ENCODE measurements at places on chromosomes 6 and 20. TPM values are rescaled to one million over a fixed set of nuclear protein-coding genes. Genes with fewer than 3 reads are reported as not detected.

DNA sequence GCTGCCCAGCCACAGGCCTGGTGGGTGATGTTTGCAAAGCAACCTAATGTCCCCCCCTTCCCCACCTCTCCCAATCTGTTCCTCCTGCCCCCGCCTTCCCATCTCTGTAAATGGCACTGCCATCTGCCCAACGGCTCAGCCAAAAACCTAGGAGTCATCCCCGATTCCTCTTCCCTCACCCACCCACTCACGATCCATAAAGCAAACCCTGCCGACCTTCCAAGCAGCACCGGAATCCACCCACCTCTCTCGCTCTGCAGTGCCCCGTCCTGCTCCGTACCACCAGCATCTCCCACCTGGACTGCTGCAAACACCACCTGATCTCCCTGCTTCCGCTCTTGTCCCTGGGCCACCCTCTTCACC is 37.6 kb downstream of the SULF2 start:
- peaks cover 10% of the 10 kb centered on the region for H3K4me1 ChIP-seq
- no peaks in the 10 kb centered on the region for H3K36me3 ChIP-seq
- no peak overlapping the region for H3K4me3 ChIP-seq
- H3K27ac ChIP-seq: no peak overlapping the region
- no peak for DNase-seq
- no peaks in the 10 kb centered on the region for H3K27me3 ChIP-seq

- H3K36me3 ChIP-seq: no peaks in the 10 kb centered on the region
- H3K27ac ChIP-seq: no peak overlapping the region
- H3K4me1 ChIP-seq: peaks cover 10% of the 10 kb centered on the region
- peaks cover 2% of the 10 kb centered on the region for H3K27me3 ChIP-seq
These were observed 30.5 kb downstream of the ANKEF1 start for GRCh38 chr20:10065154-10065833.

- no peaks in the 10 kb centered on the region for H3K36me3 ChIP-seq
- no peak for DNase-seq
- H3K27ac ChIP-seq: no peak overlapping the region
These were observed 125.0 kb upstream of the LAMP5 start for GRCh38 chr20:9389346-9389745.

DNA sequence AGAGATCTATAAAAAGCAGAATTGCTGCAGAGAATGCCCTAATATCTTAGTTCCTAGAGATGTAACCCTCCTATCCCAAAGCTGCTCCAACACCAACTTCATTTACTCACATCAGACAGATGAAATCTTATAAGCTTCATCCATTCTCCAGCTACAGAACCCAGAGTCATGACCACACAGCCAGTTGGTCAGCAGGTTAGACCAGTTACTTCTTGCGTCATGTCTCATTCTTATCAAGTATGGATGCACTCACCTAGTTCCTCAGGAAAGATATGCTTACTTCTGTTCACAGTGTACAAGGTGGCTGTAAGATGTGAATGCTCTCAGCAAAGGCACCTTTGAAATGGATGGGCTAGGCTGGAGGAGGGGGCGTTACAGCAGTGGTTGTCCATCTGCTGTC is 47.9 kb upstream of the ISM1 start:
- DNase-seq: no peak
- no peaks in the 10 kb centered on the region for H3K36me3 ChIP-seq
- no peak overlapping the region for H3K4me3 ChIP-seq

- no peak for DNase-seq
- no peaks in the 10 kb centered on the region for H3K4me1 ChIP-seq
- H3K4me3 ChIP-seq: no peak overlapping the region
- H3K36me3 ChIP-seq: no peaks in the 10 kb centered on the region
- no peaks in the 10 kb centered on the region for H3K27me3 ChIP-seq
- no peak overlapping the region for H3K27ac ChIP-seq
These were observed 61.7 kb downstream of the HDGFL1 start for GRCh38 chr6:22631091-22631490.

- H3K4me1 ChIP-seq: no peaks in the 10 kb centered on the region
- peaks cover 7% of the 10 kb centered on the region for H3K27me3 ChIP-seq
- H3K27ac ChIP-seq: no peak overlapping the region
- H3K36me3 ChIP-seq: no peaks in the 10 kb centered on the region
- no peak overlapping the region for H3K4me3 ChIP-seq
- DNase-seq: no peak
These were observed 6.1 kb downstream of the NINL start for GRCh38 chr20:25579081-25579770.

DNA sequence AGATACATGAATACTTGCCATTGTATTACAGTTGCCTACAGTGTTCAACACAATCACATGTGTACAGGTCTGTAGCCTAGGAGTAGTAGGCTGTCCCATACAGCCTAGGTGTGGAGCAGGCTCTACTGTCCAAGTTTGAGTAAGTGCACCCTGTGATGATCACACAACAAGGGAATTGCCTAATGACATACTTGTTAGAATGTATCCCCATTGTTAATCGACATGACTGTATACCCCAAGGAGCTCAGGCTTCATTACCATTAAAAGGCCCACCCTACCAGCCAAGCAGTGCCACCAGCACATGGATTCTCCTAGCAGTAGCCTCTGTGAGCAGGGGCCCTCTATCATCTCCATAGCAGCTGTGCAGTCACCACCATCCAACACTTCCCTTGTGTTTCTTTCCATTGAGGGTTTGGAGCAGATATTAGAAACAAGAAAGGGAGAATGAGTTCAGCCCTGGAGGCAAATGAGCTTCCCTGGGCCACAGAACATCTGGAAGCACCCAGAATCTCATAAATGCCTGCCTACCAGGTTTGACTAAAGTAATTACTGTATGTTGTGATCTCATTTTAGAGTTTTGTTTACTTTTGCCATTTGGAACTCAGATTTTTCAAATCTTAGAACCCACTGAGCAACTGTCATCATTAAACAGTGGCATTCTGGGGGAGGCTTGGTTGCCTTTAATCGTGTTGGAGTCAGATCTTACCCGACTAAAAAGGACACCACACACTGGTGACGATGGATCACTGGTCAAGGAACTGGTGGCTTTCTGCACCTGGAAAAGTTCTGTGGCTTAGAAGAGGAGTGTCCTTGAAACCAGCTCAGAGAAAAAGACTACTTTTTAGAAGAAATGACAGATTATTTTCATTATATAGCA is 104.9 kb downstream of the TULP4 start:
- no peaks in the 10 kb centered on the region for H3K36me3 ChIP-seq
- no peak overlapping the region for H3K27ac ChIP-seq
- no peak for DNase-seq
- H3K27me3 ChIP-seq: no peaks in the 10 kb centered on the region
- H3K4me1 ChIP-seq: no peaks in the 10 kb centered on the region
- no peak overlapping the region for H3K4me3 ChIP-seq

DNA sequence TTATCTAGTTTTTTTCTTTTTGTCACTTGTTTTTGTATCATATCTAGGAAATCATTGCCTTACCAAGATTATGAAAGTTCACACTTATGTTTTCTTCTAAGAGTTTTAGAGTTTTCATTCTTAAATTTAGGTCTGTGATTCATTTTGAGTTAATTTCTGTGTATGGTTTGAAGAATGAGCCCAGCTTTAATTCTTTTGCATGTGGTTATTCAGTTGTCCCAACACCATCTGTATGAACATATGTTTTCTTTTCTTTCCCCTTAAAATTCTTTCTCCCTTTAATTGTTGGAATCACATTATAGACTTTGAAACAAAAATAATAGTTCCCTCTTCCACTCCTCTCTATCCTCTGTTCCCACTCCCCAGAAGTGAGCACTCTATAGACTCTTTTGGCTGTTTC is 85.4 kb downstream of the SLX4IP start:
- no peak for DNase-seq
- no peaks in the 10 kb centered on the region for H3K4me1 ChIP-seq

Gene GSTA3
- not detected for total RNA-seq

Gene BPIFB4
- total RNA-seq: not detected

Gene KIF6
- not detected for total RNA-seq

Gene SLC35D3
- not detected for total RNA-seq

Gene PNLDC1
- 0.71 TPM for total RNA-seq

Measured in B cell (primary cell).